Suprapubic skin (tissue), 4 donors: ENCODE measurements at places on chromosomes 1 and 21. TPM values are rescaled to one million over a fixed set of nuclear protein-coding genes. Genes with fewer than 3 reads are reported as not detected.

Gene KRTAP11-1
- total RNA-seq = 32.7 TPM

Gene C1orf185
- total RNA-seq = not detected

Gene PADI4
- total RNA-seq = 0.57 TPM

Gene AMIGO1
- total RNA-seq = 2.8 TPM

Gene AMY1B
- not detected for total RNA-seq

Gene FOXD2
- 0.38 TPM for total RNA-seq

Gene S100A7A
- total RNA-seq = not detected

DNA sequence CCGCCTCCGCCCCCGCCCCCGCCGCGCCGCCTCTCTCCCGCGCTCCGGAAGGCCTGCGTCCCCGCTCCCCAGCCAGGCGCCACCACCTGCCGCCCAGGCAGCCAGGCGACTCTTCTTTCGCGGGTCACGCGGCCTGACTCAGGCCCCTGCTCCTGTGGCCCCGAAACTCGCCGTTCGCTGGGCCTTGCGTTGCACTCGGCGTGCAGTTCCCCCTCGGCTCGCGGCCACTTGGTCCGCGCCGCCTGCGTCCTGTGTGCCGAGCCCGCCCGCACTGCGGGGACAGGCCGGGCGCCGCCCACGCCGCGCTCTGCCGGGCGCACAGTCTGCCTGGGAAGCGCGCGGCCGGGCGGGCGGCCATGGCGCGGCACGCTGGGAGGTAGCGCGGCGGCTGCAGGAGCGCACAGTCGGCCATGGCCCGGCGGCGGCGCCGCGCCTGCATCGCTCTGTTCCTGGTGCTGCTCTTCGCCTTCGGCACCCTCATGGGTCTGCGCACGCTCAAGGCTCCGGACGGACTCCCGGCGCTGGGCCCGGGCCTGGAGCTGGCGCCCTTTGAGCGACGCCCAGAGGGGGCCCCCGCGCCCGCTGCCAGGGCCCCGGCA lies at the start of gene MANEAL:
Gene MANEAL, plus strand, starts transcription at position 75 of the 599 bp plus-strand sequence. Its CDS starts 336 bp downstream, at position 411.
- DNase-seq = no peak

DNA sequence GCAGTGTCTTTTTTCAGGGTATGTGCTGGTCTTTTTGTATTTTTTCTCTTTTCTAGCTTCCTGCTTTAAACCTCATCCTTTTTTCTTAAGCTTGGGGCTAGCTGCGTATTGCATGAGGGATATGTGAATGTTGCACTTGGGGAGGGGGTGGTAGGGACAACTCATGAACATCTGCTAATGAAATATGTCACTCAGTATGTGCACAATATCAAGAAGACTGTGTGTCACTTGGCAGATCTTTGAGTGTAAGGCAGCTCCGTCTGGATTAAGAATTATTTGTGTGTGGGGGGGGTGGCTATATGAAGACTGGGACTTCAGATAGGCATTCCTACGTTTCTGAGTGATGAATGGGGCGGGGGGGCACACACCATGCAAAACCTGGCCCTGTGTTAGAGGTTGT lies 170.4 kb upstream of the CACNA1E start:
- DNase-seq = no peak

DNA sequence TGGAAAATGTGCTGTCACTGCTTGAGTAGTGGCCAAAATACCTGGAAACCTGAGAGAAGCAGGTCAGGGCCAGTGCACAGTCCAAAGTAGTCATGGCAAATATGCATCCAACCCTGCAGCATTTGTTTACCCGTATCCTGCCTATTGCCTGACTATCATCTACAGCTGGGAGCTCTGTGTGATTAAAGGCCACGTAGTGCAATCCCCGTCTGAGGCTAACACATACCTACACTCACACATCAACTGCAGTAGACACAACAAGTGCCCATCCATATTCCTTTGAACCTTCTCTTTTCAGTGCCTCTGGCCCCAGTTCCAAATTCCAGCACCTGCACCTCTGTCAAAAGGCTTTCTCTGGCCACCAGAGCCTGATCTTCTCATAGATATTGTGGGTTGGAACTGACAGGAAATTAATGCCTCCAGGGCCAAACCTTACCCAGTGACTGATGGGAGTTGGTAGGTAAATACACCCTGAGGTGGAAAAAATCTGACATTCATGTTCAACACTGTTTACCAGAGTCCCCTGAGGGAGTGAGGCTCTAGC lies 383.0 kb downstream of the SETD4 start:
- DNase-seq = no peak

DNA sequence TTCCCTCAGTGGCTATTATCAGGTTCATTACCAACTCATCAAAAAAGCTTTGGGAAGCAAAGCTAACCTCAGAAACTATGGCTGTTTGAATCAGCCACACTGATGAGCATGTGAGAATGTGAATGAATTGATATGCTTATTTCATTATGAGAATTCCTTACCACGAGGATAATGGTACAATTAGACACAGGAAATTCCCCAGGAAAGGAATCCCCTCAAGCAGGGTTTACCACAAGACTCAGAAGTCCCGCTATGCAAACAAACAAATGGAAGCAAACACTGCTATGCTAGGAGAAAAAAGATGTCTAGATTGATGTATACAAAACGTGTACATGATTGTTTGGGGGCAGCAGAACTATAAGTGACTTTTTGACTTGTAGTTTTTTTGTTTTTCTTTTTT lies 205.0 kb downstream of the HMCN1 start:
- DNase-seq = no peak

GRCh38 chr1:15676010-15676409 lies 8.1 kb upstream of the PLEKHM2 start:
- no peak for DNase-seq

GRCh38 chr1:157001304-157001703 lies 44.2 kb downstream of the ARHGEF11 start:
- no peak for DNase-seq

GRCh38 chr1:195909061-195909460 lies 699.2 kb downstream of the KCNT2 start:
- DNase-seq = no peak

DNA sequence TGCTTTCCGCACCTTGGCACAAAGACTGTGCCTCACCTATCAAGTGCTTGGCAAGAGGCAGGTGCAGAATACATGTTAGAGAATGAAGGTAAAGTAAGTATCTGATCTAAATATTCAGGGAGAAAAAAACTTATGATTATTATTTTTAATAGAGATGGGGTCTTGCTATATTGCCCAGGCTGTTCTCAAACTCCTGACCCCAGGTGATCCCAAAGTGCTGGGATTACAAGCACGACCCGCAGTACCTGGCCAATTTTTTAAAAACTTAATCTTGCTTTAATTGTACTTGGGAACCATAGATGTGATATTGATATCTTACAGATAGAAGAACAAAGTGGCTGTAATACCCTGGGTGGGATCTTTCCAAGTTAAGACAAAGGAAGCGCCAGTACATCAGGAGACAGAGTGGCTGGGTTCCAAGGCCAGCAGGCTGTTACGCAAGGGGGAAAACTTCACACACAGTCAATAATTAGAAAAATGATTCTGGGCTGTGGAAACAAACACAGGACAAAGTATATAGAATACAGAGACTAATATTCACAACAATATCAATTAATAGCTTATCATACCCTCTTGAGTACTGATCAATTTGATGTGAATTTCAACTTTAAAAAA lies 58.6 kb upstream of the ATP1A1 start:
- no peak for DNase-seq

GRCh38 chr21:45825219-45825618 lies 156.4 kb upstream of the COL6A1 start:
- DNase-seq = peak; percentile 70

DNA sequence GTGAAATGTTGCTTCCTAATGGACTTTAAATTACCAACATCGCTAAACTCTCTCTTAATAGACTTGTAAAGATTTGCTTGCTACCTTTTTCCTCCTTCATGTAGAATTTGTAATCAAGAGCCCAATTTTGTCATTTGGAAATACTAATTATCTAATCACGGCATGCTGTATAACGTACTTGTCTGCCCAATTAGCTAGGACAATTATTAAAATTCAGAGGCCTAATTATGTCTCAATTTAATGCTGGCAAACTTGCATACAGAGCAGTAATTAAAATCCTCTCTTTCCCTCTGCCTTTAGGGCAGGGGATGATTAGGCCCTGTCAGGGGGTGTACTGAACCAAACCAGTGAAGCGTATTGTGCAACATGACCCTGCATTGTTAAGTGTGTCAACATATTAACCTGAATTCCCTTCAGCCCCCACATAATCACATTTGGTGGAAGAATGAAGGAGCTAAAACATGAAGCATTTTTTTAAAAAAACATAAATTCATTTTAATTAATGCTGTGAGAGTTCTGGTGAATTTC lies 137.4 kb upstream of the BARHL2 start:
- no peak for DNase-seq

- no peak for DNase-seq
Measured at GRCh38 chr1:55088413-55088812, 49.1 kb downstream of the PCSK9 start.

- no peak for DNase-seq
Measured at GRCh38 chr21:44552136-44552535, 831 bp upstream of the KRTAP10-2 start.

GRCh38 chr1:15168479-15168878 lies 14.9 kb downstream of the TMEM51 start:
- DNase-seq = no peak

GRCh38 chr1:184970691-184971161 lies 3.6 kb downstream of the NIBAN1 start:
- DNase-seq = no peak

GRCh38 chr1:44603718-44604117 lies 70.6 kb downstream of the TMEM53 start:
- no peak for DNase-seq

DNA sequence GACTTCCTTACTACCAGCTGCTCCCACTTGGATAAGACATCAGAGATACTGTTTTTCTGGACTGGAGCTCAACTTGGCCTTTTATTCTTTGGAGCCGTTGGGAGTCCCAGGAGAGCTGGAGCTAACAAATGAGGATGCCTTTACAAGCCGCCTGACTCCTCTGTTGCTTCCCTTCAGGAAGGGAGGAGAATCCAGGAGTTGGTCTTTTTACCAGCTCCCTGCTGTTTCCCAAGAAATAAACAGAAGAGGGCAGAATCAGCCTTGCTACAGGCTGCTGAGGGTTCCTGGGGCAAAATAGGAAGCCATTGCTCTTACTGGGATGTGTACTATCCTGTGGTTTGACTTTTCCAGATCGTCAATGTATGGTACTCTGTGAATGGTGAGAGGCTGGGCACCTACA lies 1.5 kb downstream of the EIF3I start:
- DNase-seq = no peak
